ENCODE measurements at places on chromosomes 13 and 19. TPM values are rescaled to one million over a fixed set of nuclear protein-coding genes. Genes with fewer than 3 reads are reported as not detected.

KIR3DL1 gene
- not detected for total RNA-seq

DNA sequence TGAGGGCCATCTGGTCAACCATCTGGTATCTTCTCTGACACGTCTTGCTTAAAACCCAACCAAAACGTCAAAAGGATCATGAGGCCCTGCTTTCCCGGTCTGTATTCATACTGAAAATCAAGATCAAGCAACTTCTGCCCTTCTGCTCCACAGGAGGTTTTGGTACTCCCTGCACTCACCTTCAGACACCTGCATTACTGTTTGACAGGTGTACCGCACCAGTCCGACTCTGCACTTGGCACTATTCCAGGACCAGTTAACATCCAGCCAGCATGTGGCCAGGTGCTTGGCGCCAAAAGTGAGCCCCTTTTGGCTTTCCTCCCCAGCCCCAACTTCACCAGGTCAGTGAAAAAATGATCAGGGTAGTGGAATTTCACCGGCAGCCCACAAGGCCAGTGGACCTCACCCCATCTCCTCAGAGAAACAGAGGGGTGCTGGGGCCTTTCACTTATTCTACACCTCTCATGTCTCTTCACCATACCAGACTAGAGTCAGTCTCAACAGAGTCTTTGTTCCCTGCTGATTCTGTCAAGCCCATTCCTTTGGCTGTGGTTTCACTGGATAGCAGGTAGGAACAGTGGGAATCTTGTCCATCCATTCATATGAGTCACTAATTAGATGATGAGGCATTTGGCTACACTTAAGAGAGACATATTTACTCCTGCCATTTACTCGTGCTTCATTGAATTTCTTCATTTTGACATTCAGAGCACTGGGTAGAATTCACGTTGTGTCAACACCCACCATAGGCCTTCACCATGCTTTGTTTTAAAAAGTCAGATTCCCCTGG is 85.3 kb downstream of the ZNF726 start:
- peak; percentile 45 for DNase-seq

GRCh38 chr13:111555268-111555808 is 234.9 kb downstream of the TEX29 start:
- DNase-seq = no peak

IQCN gene
- total RNA-seq = not detected

FFAR3 gene
- total RNA-seq = not detected

- DNase-seq = no peak
These were observed 16.5 kb upstream of the ZNF8 start for GRCh38 chr19:58261968-58262921.

DNA sequence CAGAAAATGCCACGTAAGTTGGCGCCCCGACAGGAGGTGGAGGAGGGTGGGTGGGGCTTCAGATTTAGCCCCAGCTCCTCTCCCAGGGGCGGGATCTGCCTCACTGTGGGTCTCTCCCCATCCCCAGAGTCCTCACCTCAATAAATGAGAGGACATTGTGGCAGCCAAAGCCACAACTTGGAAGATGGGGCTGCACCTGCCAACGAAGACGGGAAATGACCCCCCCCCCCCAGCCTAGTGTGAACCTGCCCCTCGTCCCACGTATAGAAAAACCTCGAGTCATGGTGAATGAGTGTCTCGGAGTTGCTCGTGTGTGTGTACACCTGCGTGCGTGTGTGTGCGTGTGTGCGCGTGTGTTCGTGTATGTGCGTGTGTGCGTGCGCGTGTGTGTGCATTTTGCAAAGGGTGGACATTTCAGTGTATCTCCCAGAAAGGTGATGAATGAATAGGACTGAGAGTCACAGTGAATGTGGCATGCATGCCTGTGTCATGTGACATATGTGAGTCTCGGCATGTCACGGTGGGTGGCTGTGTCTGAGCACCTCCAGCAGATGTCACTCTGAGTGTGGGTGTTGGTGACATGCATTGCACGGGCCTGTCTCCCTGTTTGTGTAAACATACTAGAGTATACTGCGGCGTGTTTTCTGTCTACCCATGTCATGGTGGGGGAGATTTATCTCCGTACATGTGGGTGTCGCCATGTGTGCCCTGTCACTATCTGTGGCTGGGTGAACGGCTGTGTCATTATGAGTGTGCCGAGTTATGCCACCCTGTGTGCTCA is 1.5 kb upstream of the TRAPPC5 start:
- peak; percentile 18 for DNase-seq

- DNase-seq = no peak
These were observed 5.4 kb upstream of the IGSF23 start for GRCh38 chr19:44607917-44608316.

DNA sequence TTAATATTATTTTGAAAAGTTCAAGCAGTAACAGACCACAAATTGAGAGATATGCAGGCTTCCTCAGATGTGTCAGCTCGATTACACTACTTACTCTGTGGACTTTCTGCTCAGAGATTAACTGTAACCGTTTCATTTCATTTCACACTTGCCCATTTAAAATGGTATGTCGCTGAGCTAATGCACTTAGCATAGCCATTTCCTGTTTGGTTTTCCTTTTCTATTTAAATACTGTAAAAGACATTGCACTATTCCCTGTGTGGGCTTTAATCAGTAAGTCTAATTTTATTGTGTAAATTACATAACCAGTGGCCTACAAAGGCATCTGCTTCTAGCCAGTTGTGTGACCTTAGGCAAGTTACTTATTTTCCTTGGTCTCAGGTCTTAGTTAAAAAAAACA is 237.6 kb downstream of the LACC1 start:
- peak; percentile 12 for DNase-seq

DNA sequence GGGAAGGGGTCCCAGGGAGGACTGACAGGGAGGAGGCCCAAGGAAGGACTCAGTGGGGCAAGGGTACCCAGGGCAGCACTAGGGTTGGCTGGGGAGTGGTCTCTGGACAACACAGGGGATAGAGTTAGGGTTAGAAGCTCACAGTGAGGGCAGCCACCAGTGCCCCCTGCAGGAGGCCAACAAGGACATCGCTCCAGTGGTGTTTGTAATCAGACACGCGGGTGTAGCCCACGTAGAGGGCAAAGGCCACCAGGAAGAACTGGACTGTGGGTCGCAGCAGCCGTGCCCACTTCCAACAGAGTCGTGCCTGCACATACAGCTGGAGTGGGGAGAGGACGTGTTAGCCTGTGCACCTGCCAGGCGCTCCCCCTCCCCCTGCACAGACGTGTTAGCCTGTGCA is 9.2 kb downstream of the PLPP2 start:
- DNase-seq = no peak

- no peak for DNase-seq
These were observed 21.8 kb upstream of the ZNF30 start for GRCh38 chr19:34904664-34905527.

GRCh38 chr19:10566658-10567410 is 1.0 kb upstream of the KRI1 start:
- DNase-seq = no peak

CGB3 gene
- total RNA-seq = 7.0 TPM

URAD gene
- not detected for total RNA-seq

- no peak for DNase-seq
These were observed 343.0 kb downstream of the PCDH9 start for GRCh38 chr13:66887088-66887487.

GRCh38 chr19:47768604-47769003 is 9.9 kb upstream of the SELENOW start:
- no peak for DNase-seq

DNA sequence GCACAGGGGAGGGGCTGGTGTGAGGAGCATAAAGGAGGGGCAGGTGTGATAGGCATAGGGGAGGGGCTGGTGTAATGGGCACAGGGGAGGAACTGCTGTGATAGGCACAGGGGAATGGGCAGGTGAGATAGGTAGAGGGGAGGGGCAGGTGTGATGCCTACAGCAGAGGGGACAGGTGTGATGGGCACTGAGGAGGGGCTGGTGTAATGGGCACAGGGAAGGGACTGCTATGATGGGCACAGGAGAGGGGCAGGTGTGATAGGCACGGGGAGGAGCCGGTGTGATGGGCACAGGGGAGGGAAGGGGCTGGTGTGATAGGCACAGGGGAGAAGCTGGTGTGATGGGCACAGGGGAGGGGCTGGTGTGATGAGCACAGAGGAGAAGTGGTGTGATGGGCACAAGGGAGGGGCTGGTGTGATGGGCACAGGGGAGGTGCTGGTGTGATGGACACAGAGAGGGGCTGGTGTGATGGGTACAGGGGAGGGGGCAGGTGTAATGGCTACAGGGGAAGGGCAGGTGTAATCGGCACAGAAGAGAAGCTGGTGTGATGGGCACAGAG is 39.5 kb upstream of the POP4 start:
- DNase-seq = no peak

DNA sequence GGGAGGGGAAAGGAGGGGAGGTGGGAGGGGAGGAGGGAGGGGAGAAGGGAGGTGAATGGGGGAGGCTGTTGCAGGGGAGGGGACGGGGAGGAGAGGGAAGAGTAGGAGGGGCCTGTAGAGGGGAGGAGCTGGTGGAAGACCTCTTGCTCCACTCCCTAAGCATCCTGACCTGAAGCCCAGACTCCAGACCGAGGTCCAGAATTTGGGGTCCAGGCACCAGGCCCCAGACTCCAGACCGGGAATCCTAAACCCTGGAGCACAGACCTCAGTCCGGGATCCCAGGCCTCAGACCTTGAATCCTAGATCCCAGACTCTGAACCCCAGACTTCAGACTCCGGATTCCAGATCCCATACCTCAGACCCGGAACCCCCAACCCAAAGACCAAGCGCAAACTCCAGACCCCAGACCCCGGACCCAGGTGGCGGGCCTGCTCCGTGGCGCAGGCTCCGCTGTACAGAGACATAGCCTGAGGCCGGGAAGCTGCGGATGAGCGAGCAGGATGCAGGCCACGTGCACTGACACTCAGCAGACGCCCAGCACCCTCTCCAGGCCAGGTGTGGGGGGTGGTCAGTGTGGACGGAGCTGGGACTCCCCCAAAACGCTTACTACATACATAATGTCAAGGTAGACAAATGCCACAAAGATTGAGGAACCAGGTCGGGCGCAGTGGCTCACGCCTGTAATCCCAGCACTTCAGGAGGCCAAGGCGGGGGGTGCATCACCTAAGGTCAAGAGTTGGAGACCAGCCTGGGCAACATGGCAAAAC is 710 bp upstream of the BTBD2 start:
- peak; percentile 74 for DNase-seq

DNA sequence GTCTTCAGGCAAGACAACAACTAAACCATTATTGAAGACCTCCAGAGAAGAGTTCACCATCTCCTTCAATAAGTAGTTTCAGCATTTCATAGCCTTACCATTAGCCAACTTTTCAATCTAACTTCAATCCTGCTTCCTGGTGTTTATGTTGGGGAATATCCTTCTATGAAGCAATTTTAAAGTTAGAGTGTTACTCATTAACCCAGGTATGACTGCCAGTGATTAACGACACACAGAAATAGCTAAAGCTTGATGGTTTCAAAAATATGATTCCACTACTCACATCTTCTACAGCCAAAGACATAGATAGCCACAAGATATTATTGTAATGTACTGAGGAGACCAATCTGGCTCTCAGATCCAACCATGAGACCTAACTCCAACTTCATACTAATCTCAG is 403.2 kb downstream of the EFNB2 start:
- DNase-seq = no peak

DNA sequence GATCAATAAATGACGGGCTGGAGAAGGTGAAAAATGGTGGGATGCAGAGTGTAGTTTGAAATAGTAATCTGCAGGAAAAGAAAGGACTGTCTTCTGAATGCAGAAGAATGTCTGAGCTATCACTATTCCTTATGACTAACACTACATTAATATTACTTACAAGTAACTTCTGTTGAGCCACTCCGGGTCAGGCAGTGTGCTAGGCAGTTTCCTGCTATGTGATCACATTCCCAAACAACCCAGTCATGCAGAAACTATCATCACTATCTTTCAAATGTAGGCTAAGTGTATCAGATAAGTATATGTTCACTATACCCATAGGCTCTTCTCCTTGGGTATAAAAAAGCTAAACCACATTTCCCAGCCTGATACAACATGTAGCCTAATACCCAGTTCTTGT is 6.6 kb downstream of the ZNF599 start:
- DNase-seq = no peak

- no peak for DNase-seq
These were observed 1747.9 kb upstream of the SPRY2 start for GRCh38 chr13:82088781-82089180.

DNA sequence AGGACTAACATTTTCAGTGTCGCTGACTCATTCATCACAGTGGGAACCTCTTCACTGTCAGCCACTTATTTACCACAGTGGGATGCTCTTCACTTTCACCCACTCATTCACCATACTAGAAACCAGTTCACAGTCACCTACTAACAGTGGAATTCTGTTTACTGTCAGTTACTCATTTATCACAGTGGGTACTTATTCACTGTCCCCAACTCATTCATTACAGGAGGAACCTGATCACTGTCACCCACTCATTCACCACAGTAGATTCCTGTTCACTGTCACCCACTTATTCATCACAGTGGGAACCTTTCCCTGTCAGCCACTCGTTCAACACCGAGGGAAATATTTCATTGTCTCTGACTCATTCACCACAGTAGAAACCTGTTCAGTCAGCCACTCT is 10.1 kb upstream of the ZNF85 start:
- DNase-seq = no peak

GRCh38 chr19:8210421-8211101 is 1.4 kb downstream of the CERS4 start:
- no peak for DNase-seq

DNA sequence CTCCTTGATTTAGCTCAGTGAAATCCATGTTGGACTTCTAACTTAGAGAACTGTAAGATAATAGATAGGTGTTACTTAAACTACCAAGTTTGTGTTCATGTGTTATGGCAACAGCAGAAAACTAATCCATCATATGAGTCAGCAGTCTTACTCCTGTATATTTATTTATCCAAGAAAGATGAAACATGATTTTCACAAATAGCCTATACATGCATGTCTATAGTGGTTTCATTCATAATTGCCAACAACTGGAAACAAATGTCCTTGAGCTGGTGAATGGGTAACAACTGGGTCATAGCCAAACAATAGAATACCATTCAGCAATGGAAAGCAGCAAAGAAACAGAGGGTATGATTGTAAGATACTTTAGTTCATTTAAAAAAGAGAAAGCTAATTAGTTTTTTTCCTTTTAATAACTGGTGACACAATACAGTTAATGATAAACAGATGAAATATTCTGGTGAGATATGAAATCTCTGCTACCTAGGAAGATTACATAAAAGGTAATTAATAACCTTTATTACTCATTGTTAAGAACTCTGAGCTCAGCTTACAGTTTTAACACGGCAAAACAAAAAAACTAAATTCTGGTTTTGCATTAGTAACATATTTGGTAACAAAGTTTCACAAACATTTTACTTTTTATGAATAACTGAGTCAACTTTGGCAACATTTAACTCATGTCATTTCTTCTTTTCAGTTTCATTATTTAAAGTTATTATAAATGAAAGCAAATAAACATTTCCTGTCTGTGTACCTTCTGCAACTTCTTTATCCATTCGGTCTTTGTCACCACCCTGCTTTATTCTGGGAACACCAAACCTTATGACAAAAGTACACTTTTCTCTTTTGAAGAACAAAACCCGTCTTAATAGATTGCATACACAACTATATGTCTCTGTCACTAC is 181.3 kb downstream of the LIG4 start:
- no peak for DNase-seq

- no peak for DNase-seq
These were observed 68.6 kb downstream of the FOXO1 start for GRCh38 chr13:40597735-40598365.
